Mesendoderm (in vitro differentiated cells): ENCODE measurements at places on chromosomes 3 and 15.

DNA sequence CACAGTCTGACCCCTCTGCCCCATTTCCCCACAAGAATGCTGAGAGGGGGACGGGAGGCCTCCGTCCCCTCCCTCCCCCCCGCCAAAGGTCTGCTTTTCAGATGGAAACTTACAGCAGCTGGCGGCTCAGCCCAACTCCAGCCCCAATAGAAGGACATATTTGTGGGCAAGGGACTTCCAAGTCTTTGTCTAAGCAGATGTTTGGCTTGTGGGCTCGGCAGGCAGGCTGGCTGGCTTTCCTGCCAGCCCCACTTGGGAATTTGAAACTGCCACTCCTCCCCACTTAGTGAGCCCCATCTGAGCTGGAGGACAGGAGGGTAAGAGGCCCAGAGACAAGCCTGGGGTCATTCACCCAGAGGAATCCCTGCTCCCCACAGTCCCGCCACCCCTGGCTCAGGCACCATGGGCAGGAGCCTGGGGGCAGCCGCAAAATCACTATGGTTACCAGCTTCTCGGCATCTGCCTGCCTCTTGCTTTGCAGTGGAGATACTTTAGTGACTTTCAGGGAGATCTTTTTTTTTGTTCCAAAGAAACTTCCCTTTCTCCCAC lies 53.6 kb downstream of the LMCD1 start:
- DNase-seq = peak; percentile 26

DNA sequence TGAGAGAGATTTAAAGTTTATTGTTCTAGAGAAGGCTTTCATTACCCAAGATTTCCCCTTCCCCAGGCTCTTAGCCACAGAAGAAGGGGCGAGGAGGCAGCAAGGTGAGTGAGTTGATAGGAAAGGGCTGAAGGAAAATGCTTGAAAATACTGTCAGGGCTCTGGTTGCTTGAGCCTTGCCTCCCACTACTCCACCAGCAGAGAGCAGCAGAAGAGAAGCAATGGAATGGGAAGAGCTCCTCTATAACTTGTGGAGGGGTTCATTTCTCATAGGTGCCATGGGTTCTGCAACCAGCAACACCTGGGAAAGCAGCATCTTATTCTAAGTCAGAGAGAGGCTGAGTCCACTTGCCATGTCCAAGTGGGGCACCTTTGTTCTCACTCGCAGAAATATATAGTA lies 184.0 kb upstream of the CNTN6 start:
- DNase-seq = peak; percentile 72

DNA sequence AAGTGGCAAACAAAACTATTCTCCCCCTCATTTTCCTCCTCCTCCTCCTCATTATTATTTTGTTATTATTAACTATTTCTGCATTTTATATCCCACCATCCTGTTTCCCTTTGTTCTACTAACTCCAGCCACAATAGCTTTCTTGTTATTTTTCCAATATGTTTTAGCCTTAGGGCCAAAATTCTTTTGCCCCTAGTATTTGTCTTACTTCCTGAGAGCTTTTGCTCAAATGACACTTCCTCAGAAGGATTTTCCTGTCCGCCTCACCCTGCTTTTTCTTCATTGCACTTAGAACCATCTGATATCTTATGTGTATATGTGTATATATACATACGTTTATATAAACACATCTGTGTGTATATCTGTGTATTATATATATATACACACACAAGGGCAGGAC lies 32.7 kb upstream of the NUDT16 start:
- no peak for DNase-seq

GRCh38 chr3:69419276-69419675 lies 33.4 kb upstream of the FRMD4B start:
- no peak for DNase-seq

DNA sequence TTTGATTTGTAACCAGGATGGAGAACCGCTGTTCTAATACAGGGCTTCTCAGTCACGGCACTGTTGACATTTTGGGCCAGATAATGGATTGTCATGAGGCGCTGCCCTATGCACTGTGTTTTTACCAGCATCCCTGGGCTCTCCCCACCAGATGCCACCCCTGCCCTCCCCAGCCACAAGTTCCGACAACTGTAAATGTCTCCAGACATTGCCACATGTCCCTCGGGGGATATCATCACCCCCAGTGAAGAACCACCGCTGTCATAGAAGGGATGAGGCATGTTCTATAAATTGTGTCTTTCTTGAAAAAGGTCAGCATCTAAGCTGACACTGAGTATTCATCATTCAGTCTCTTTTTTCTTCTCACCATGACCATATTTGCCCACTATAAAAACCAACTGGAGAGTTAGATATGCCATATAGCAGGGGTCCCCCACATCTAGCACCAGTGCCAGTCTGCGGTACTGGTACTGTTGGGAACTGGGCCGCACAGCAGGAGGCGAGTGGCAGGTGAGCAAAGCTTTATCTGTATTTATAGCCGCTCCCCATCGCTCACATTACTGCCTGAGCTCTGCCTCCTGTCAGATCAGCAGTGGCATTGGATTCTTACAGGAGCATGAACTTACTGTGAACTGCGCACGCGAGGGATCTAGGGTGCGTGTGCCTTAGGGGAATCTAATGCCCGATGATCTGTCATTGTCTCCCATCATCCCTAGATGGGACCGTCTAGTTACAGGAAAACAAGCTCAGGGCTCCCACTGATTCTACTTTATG lies 260.5 kb upstream of the ST8SIA2 start:
- DNase-seq = no peak

DNA sequence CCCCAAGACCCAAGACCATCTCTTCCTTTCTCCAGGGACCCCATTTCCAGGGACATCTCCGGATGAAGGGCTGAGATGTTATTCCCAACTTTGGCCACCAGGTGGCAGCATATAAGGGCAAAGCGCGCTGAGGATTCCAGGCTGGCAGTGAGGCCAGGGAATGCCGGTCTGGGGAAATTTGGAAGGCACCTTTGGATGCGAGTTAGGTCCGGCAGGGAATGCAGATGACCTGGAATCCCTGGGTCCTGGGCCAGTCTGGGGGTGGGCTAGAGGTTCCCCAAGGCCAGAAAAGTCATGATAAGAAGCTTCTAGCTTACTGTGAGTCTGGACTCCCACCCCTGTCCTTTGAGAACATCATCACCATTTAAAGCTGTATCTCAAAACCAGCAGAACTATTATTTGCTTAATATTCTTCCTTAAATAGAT lies 1.6 kb upstream of the CHST13 start:
- peak; percentile 64 for DNase-seq

- DNase-seq = peak; percentile 56
Measured at GRCh38 chr15:76337059-76337695, 604 bp downstream of the ISL2 start.
